ENCODE measurements at places on chromosomes 2 and 18. TPM values are rescaled to one million over a fixed set of nuclear protein-coding genes. Genes with fewer than 3 reads are reported as not detected.

The AKAIN1 gene
- total RNA-seq: not detected

The TFCP2L1 gene
- total RNA-seq: not detected

The PRR30 gene
- not detected for total RNA-seq

The ANTXR1 gene
- 10.7 TPM for total RNA-seq

The AMER3 gene
- not detected for total RNA-seq

The CERS6 gene
- total RNA-seq: 11.7 TPM

The DYSF gene
- 134 TPM for total RNA-seq

GRCh38 chr18:11073971-11074370, 75.4 kb downstream of the PIEZO2 start:
- H3K4me3 ChIP-seq: no peak overlapping the region
- H3K27ac ChIP-seq: no peak overlapping the region
- H3K36me3 ChIP-seq: no peaks in the 10 kb centered on the region
- H3K27me3 ChIP-seq: no peaks in the 10 kb centered on the region

DNA sequence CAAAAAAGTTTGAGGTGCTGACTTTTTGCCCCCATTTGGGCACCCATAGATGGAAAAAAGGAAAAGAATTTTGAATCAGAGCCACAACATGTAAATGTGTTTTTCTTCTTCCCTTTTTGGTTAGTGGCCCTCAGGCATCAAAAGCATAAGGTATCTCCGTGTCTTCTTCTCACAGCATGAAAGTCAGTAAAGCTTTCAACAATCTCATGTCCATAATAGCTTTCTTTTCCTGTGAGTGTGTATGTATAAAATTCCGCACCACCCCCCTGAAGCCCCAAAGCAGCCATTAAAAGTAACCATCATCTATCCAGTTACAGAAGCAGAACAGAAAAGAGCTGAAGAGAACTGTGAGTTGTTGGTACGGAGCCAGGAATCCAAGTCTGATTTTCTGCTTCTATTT, 1539.7 kb upstream of the ACVR2A start:
- H3K4me1 ChIP-seq: no peaks in the 10 kb centered on the region
- H3K27ac ChIP-seq: no peak overlapping the region
- no peaks in the 10 kb centered on the region for H3K27me3 ChIP-seq
- H3K4me3 ChIP-seq: no peak overlapping the region
- DNase-seq: no peak

DNA sequence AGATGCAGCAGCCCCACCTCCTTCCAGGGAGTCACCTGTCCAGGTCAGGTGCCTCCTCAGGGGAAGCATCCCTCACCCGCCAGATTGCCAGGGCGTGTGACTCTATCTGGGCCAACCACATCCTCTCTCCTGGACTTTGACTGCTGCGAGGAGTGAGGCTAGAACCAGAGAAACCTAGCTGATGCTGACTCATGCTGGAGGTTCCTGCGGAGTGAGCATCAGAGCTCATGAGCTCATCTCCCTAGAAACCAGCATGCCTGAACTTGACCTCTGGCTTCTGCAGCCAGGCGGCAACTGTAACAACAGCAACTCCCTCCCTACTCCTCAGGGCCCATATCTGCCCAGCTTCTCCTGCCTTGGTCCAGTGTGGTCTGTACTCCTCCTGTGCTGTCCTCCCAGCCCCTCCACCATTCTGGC, 28.3 kb upstream of the NT5DC4 start:
- H3K4me3 ChIP-seq: no peak overlapping the region
- H3K36me3 ChIP-seq: no peaks in the 10 kb centered on the region

GRCh38 chr2:66968946-66969345, 428.2 kb upstream of the ETAA1 start:
- no peaks in the 10 kb centered on the region for H3K27me3 ChIP-seq
- H3K4me1 ChIP-seq: no peaks in the 10 kb centered on the region
- no peak for DNase-seq
- H3K27ac ChIP-seq: no peak overlapping the region

- DNase-seq: no peak
- H3K27me3 ChIP-seq: no peaks in the 10 kb centered on the region
- H3K36me3 ChIP-seq: no peaks in the 10 kb centered on the region
- H3K4me3 ChIP-seq: no peak overlapping the region
- no peak overlapping the region for H3K27ac ChIP-seq
Measured at GRCh38 chr2:242031481-242032019, 162.0 kb downstream of the RTP5 start.

DNA sequence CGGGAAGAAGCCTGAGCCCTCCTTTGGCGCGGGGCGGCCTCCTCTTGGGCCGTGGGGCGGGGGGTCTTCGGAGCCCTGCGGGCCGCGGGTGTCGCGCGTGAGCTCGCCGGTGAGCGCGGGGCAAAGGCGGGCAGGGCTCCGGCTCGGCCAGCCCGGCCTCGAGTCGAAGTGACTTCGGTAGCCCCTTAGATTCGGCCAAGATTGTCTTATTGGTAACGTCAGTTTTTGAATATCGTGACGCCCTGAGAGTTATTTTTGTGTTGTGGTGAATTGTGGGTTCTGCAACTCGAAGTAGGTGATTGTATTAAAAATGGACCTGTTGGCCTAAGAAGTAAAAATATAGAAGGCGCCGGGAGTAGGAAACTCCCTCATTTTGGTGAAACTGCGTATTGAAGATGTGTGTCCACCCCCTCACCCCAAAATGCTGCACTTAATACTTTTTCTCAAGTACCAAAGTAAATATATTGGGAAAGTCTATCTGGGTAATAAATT, 669 bp downstream of the MARCHF7 start:
- H3K4me1 ChIP-seq: peaks cover 28% of the 10 kb centered on the region
- peaks cover 3% of the 10 kb centered on the region for H3K36me3 ChIP-seq
- H3K27ac ChIP-seq: peak overlapping the region; percentile 86
- peak overlapping the region; percentile 96 for H3K4me3 ChIP-seq
- DNase-seq: no peak
- H3K27me3 ChIP-seq: no peaks in the 10 kb centered on the region

DNA sequence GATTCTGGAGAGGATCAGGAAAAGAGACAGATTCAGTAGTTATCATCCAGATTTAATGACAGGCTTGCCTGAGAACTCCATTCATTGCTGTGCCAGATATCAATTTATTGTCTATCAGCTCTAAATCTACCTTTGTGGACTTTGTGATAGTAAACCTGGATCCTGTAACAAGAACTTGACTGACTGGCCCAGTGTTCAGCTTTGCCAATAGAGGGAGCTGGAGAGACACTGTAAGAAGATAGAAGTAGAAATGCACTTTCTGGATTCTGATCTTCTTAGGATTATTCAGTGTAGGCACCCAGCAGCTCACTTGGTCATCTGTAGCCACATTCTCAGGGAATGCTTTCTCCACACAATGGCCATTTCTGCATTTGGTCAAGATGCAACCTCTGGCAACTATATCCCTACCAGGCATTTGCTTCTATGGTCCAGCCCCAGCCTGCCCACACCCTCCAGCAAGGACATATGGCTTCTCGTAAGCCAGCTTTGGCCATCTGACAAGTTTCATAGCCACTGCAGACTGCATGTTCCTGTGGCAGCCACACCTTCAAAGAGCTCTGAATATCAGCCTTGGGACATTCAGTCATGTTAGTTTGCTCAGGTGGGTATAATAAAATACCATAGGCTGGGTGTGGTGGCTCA, 6.1 kb upstream of the SERPINB8 start:
- H3K27ac ChIP-seq: no peak overlapping the region
- H3K27me3 ChIP-seq: peaks cover 14% of the 10 kb centered on the region
- H3K4me1 ChIP-seq: no peaks in the 10 kb centered on the region

GRCh38 chr18:77059294-77059916, 73.2 kb downstream of the MBP start:
- no peaks in the 10 kb centered on the region for H3K27me3 ChIP-seq
- H3K4me1 ChIP-seq: peaks cover 18% of the 10 kb centered on the region
- no peak overlapping the region for H3K27ac ChIP-seq

GRCh38 chr2:237540823-237541222, 25.6 kb upstream of the PRLH start:
- H3K36me3 ChIP-seq: no peaks in the 10 kb centered on the region
- no peak for DNase-seq
- no peak overlapping the region for H3K27ac ChIP-seq
- H3K4me1 ChIP-seq: no peaks in the 10 kb centered on the region

DNA sequence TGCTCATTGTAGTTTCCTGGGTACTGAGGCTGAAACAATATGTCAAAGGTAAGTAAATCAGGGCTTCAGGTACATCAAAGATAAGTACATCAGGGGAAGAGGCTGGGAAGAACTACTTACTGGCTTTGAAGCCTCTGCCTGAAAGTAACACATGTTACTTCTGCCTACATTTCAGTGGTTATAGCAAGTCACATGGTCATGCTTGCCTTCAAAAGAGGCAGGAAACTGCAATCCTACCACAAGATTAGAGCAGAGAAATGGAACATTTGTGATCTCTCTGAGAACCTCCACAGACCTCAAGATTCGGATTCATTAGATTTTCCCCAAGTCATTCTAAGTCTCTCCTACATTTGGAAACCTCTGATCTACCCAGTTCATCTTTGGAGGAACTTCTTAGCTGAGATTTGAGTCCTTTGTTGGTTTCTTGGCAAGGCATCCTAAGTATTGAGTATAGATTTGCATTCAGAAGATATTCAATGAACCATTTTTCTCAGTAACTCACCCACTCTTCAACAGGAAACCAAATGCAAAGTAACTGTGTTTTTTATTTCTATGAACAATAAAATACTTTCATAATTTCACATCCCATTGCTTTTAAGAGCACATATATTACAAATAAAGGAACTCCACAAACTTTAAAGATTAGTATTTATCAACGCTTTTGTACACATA, 48.5 kb upstream of the CCDC195 start:
- peaks cover 3% of the 10 kb centered on the region for H3K36me3 ChIP-seq
- no peak for DNase-seq
- H3K27ac ChIP-seq: no peak overlapping the region
- no peaks in the 10 kb centered on the region for H3K4me1 ChIP-seq
- H3K27me3 ChIP-seq: no peaks in the 10 kb centered on the region
- no peak overlapping the region for H3K4me3 ChIP-seq

- no peaks in the 10 kb centered on the region for H3K4me1 ChIP-seq
- no peak overlapping the region for H3K4me3 ChIP-seq
- H3K27me3 ChIP-seq: no peaks in the 10 kb centered on the region
- H3K27ac ChIP-seq: no peak overlapping the region
- no peaks in the 10 kb centered on the region for H3K36me3 ChIP-seq
- DNase-seq: no peak
Measured at GRCh38 chr2:106037932-106038331, 156.2 kb downstream of the UXS1 start.

GRCh38 chr2:199987586-199987985, 32.2 kb downstream of the MAIP1 start:
- DNase-seq: peak; percentile 47
- peaks cover 8% of the 10 kb centered on the region for H3K4me1 ChIP-seq
- no peak overlapping the region for H3K4me3 ChIP-seq
- peaks cover 2% of the 10 kb centered on the region for H3K27me3 ChIP-seq
- H3K36me3 ChIP-seq: no peaks in the 10 kb centered on the region

- no peak for DNase-seq
- no peak overlapping the region for H3K27ac ChIP-seq
- H3K27me3 ChIP-seq: no peaks in the 10 kb centered on the region
Measured at GRCh38 chr2:237685408-237685807, 58.0 kb downstream of the LRRFIP1 start.

DNA sequence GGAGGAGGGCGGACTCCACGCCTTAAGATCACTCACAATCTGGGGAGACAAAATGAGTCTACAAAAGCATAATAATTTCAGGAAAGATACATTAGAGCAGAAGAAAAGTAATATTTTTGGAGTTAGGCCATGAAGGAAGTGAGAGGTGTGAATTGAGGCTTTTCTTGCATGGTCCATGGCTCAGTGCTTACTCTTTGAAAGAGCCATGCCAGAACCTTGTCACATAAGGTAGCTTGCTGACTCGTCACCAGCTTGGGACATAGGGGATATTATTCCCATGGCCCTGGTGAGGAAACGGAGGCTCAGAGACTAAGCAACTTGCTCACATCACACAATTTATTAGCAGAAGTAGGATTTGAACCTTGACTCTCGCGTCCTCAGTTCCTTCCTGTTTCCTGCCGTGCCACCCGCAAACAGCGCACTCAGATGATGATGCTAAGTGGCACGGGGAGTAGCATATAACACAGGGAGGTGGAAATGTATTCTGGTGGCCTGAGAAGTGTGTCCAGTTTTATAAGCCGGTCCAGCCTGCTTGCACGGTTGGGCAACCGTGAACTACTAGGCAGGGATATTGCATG, 312.2 kb upstream of the EPAS1 start:
- no peak overlapping the region for H3K27ac ChIP-seq
- H3K4me1 ChIP-seq: peaks cover 8% of the 10 kb centered on the region
- no peaks in the 10 kb centered on the region for H3K27me3 ChIP-seq
- H3K4me3 ChIP-seq: no peak overlapping the region

DNA sequence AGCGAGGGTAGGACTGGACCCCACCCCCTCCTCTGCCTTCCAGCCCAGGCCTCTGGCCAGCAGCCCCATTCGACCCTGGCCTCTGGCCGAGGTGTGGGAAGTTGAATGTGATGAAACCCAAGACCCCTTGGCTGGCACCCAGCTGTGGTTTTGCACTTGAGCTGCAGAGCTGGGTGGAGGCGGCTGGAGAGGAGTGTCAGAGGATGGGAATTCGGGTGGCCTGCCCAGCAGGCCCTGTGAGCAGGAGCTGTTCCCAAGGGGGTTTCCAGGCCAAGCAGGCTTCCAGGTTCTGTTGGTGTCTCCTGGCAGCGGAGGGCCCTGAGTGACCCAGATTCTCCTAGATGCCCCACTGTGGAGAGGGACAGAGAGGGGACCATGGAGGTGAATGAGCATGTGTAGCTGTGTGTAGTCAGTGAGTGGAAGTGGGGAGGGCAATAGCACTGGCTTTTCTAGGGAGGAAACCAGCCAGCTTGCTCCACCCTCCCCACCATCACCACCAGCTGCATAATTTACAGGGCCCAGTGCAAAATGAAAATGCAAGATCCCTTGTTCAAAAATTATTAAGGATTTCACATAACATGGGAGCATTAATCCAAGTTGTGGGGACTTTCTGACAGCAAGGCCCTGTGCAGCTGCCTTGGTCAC, 172.2 kb upstream of the HAAO start:
- no peak overlapping the region for H3K27ac ChIP-seq
- no peaks in the 10 kb centered on the region for H3K36me3 ChIP-seq
- peaks cover 24% of the 10 kb centered on the region for H3K4me1 ChIP-seq

GRCh38 chr2:53515435-53516332, 251.9 kb upstream of the CHAC2 start:
- H3K36me3 ChIP-seq: no peaks in the 10 kb centered on the region
- peaks cover 3% of the 10 kb centered on the region for H3K4me1 ChIP-seq
- no peak overlapping the region for H3K4me3 ChIP-seq
- DNase-seq: peak; percentile 18
- no peak overlapping the region for H3K27ac ChIP-seq

GRCh38 chr2:179569831-179570233, 291.6 kb downstream of the ZNF385B start:
- no peaks in the 10 kb centered on the region for H3K27me3 ChIP-seq
- DNase-seq: no peak
- no peak overlapping the region for H3K4me3 ChIP-seq
- H3K4me1 ChIP-seq: no peaks in the 10 kb centered on the region
- no peak overlapping the region for H3K27ac ChIP-seq

All from endothelial cell of umbilical vein (primary cell).